ENCODE measurements at places on chromosomes 4 and X.

DNA sequence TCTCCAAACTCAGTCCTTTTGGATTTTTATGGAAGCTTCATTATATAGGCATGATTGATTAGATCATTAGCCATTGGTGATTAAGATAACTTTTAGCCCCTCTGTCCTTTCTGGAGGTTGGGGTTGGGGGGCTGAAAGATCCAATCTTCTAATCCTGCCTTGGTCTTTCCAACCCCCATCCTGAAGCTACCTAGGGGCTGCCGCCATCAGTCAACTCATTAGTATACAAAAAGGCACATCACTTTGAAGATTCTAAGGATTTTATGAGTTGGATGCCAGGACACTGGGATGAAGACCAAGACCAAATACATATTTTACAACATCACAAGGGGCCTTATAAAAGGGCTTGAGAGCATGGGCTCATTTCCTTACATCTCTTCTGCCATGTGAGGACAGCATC lies 47.5 kb downstream of the CYTL1 start:
- no peak for DNase-seq

- DNase-seq: no peak
These were observed 175.0 kb upstream of the HS3ST1 start for GRCh38 chr4:11603591-11604194.

GRCh38 chr4:72974694-72975487 lies 94.6 kb downstream of the COX18 start:
- no peak for DNase-seq

GRCh38 chr4:82268050-82268825 lies 105.6 kb downstream of the HNRNPD start:
- no peak for DNase-seq

GRCh38 chr4:97074531-97074930 lies 1068.7 kb downstream of the STPG2 start:
- no peak for DNase-seq

DNA sequence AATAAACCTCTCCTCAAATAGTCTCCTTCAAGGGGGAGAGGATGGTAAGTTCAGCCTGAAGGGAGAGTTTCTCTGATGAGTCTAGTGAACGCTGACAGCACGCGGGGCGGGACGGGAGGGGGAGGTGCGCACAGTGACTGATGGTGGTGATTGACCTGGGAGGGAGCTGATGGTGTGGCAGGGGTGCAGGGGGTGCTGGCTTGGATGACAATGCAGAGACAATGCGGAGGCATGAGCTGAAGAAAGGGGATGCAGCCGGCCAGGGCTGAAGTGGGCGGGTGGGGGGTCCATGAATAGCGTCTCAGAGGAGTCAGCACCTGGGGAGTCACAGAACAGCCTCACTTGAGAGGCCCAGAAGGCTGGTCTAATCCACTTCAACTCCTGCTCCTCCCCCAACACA lies 142.5 kb upstream of the PJA1 start:
- no peak for DNase-seq

DNA sequence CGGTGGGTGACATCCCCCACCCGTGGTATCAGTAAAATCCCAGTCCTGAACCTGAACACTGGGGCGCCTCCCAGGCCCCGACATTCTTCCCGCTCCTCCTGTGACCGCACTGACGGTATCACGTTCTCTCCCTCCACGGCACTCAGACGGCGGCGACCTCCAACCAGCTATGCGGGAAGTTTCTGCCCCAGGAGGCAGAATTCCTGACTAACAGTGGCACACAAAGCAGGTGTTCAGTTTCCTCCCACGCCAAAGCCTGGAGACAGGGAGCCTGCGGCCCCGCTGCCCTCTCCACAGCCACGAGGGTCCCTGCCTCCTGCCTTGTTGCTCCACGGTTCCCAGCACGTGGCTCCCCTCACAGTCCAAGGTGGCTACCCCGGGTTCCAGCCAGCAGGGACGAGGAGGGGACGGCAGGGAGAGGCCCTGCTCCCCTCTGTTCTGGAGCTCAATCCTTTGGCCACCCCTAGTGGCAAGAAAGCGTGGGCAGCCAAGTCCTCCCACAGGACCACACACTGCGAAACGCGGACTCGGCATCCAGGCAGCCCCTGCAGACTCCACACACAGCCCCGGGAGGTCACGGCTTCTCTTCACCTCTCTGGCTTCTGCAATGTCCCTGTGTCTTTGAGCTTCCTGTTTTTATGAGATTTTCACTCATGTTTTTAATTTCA lies 15.2 kb downstream of the CTBP1 start:
- DNase-seq: no peak

- DNase-seq: peak; percentile 43
These were observed at the start of gene ELF4 for GRCh38 chrX:130110379-130111219. Gene ELF4, minus strand, starts transcription at chrX:130110497. Its CDS starts 29,167 bp downstream, at chrX:130081330.

- DNase-seq: no peak
These were observed 23.0 kb upstream of the MAOA start for GRCh38 chrX:43633081-43633480.

- DNase-seq: no peak
These were observed 15.3 kb downstream of the ATP1B4 start for GRCh38 chrX:120377179-120377578.

- no peak for DNase-seq
These were observed 151.5 kb downstream of the PTTG2 start for GRCh38 chr4:38111717-38112116.

DNA sequence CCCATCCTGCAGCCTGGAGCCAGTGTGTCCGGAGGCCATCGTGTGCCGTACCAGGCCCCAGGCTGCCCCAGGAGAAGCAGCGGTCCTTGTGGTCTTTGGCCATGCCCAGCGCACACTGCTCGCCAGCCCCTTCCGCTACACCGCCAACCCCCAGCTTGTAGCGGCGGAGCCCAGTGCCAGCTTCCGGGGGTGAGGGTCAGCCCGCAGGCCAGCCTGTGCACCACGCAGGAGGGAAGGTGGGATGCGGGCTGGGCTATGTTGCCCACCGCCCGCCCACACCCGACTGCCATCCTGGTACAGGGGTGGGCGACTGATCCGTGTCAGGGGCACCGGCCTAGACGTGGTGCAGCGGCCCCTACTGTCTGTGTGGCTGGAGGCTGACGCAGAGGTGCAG lies 7.6 kb upstream of the SRPK3 start:
- DNase-seq: no peak

GRCh38 chr4:82780752-82781231 lies 17.8 kb downstream of the SCD5 start:
- DNase-seq: no peak

GRCh38 chr4:13368217-13368616 lies 115.9 kb downstream of the RAB28 start:
- DNase-seq: no peak
